ENCODE measurements at places on chromosomes 13 and 19.

DNA sequence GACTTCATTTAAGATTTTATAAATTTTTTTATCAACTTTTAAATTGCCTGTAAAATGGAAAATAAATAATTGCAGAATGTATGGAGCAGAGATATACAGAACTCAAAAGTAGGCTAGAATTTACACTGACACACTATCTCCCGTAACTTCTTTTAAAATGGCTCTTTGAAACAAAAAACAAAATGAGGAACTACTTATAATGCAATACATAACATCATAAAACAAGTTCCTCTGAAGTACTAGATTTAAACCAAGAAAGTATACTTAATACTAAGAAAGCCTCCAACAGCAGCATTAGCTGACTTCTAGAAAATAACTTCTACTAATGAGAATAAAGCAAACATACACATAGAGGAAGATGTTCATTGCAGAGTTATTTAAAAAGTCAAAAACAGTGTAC, 17.0 kb downstream of the RBM26 start:
- no peak for DNase-seq

- no peak for DNase-seq
Observed at GRCh38 chr13:35984776-35985453, 146.3 kb downstream of the DCLK1 start.

DNA sequence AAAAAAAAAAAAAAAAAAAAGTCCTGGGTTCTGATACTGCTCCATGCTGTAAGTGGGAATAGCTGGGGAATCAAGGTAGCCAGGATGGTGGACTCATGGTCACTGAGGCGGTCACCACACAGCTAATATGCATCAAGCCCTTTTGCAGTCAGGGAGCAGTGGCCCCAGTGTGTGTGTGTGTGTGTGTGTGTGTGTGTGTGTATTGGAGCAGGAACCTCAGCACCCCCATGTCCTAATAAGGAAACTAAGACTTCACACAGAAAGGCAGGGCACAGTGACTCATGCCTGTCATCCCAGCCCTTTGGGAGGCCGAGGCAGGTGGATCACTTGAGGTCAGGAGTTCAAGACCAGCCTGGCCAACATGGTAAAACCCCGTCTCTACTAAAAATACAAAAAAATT, 12.0 kb downstream of the B3GNT3 start:
- no peak for DNase-seq

DNA sequence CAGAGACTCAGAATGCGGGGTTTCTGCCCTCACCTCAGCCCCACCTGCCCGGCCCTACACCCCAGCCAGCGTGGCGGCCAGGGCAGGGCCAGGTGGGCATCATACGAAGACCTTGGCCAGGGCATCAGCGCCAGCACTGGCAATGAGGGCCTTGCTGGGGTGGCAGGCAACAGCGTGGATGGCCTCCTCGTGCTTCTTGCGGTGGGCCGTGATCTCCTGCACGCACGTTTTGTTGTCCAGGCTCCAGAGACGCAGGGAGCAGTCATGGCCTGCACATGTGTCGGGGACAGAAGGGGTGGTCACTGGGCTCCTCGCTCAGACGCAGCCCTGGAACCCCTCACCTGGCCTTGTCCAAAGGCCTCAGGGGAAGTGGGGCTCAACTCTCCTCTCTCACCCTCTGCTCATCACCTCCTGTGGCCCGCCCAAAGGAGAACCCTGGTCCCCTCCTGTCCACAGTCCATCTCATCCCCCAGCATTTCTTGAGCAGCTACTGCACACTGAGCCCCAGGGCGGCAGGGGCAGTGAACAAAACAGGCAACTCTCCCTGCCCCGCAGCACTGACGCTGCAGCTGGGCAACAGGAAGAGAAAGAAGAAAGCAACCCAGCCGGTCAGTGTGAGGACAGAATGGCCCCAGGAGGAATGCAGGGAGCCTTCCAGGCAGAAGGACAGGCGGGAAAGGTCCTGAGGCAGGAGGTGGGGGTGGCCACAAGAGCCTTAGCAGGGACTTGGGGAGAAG, 3.8 kb upstream of the PRKD2 start:
- DNase-seq: no peak

DNA sequence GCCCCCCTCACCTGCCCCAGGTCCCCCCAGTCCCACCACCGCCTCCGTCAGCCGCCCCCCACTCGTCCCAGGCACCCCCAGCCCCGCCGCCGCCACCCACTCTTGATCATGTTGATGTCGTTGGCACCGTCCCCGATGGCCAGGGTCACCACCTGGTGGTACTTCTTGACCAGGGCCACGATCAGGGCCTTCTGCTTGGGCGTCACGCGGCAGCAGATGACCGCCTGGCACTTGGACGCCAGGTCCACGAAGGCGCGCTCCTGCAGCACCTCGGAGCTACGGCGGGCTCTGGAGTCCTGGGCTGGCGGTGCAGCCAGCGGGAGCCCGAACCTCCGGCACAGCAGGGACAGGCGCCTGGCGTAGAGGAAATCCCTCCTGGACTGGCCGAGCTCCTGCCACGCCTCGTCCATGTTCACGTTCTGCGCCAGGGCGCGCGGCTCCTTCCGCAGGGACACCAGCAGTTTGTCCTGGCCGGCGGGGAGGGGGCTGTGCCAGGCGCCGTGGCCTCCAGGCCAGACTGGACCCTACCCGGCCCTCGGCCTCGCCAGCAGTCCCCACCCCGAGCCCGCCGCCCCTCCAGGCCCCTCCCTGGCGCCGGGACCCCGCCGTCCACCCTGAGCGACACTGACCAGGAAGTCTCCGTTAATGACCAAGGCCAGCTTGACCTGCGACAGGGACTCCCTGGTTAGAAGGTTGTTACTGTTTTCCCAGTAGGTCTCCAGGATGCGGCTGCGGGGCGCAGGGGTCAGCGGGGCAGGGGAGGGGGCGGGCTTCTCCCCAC, 22.6 kb downstream of the ATP8B3 start:
- no peak for DNase-seq

- no peak for DNase-seq
Observed at GRCh38 chr19:5145521-5146511, 176.9 kb downstream of the KDM4B start.

- DNase-seq: no peak
Observed at GRCh38 chr19:56866538-56866937, 26.0 kb upstream of the PEG3 start.

DNA sequence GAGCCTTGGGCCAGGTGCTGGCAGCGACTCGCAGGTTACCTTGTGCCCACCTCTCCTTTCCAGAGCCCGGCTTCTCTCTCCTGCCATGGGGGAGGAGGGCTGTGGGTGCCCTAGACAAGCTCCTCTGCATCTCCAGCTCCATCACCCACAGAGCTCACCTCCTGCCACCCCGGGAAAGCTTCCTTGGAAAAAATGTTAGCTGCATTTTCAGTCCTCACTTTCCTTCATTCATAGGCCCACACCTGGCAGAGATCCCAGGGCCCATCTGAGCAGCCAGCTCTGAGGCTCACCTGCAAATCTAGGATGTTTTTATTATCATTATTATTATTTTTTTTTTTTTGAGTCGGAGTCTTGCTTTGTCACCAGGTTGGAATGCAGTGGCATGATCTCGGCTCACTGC, 36.8 kb downstream of the ZFR2 start:
- DNase-seq: no peak

- DNase-seq: no peak
Observed at GRCh38 chr13:99647596-99647985, 146.3 kb downstream of the TM9SF2 start.

- no peak for DNase-seq
Observed at GRCh38 chr13:93496985-93497673, 270.5 kb downstream of the GPC6 start.

DNA sequence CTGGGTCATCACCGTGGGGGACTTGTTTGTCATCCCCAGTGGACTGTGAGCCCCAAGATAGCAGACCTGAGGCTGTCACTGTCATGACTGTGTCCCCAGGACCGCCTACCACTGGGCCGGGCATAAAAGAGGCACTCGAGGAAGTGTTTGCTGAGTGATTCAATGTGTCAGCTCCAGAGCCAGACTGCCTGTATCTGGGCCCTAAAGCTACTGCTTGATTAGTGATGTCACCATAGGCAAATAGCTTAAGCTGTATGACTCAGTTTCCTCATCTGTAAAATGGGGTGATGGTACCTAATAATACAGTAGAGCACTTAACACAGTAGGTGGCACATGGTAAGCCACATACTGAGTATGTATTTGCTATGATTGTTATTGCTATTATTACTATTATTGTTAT, 11.2 kb upstream of the CEACAM19 start:
- DNase-seq: no peak

DNA sequence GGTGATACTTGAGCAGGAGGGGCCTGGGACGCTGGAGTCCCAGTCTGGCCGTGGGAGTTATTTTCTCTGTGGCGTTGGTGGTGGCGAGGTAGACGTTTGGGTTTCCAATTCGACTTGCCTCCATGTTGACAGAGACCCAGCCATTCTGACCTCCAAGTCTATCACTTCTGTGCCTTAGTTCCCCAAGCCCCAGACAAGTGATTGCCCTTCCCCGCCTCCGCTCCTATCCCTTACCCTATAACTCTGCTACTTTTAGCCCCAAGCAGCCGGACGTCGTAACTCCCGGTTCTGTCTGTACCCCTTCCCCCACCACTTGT, 549 bp downstream of the TIMM50 start:
- DNase-seq: no peak

GRCh38 chr13:100382785-100383184, 205.8 kb downstream of the GGACT start:
- DNase-seq: no peak

- no peak for DNase-seq
Observed at GRCh38 chr13:113781571-113781970, 22.5 kb downstream of the TMEM255B start.

GRCh38 chr19:44476559-44477408, 23.5 kb downstream of the ZNF180 start:
- DNase-seq: peak; percentile 41

DNA sequence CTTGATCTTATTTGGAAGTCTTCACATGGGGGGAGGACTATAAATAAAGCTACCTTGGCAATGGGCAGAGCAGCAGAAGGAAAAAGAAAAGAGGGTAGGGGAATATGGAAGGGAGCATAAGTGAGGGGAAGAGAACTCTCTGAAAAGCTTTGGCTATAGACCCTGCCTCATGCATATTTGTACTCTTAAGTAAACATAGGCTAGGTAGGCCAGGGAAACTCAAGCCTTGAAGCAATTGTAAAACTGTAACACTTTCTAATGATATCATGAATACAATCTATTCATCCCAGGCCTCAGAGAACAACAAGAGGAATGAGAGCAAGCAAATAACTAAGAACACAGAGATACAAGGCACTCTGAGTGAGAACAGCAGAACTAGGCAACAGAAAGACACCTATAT, 20.4 kb downstream of the MYCBP2 start:
- DNase-seq: no peak

- DNase-seq: no peak
Observed at GRCh38 chr19:33622809-33623511, 1.2 kb downstream of the CHST8 start.

GRCh38 chr13:92657565-92657964, 569.0 kb upstream of the GPC6 start:
- DNase-seq: no peak

DNA sequence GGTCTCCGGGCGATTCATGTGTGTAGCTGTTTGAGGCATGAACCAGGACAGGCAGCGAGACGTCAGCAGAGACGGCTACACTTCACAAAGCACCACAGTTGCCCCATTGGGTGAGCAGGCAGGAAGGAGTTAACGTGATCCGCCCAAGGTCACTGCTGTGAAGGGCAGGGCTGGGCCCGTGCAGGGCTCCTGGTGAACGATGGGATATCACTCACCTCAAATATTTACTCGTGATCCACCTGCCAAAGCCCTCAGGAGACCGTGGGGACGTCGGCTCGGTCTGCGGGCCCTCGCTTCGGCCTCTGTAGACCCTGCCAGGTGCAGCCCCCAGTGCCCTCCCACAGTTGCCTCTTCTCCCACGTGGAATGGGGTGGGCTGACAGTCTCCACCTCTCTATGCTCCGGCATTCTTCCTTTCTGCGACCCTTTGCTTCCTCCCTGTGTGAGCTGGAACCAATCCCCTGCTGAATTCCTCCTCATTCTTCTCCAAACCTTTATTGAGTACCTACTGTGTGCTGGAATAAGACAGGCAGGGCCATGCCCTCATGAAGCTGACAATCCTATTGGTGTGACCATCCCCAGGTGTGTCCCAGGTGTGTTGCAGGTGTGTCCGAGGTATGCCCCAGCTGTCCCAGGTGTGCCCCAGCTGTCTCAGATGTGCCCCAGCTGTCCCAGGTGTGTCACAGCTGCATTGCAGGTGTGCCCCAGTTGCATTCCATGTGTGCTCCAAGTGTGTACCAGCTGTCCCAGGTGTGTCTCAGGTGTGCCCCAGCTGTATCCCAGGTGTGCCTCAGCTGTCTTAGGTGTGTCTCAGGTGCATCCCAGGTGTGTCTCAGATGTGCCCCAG, 2.0 kb upstream of the GRK1 start:
- no peak for DNase-seq

DNA sequence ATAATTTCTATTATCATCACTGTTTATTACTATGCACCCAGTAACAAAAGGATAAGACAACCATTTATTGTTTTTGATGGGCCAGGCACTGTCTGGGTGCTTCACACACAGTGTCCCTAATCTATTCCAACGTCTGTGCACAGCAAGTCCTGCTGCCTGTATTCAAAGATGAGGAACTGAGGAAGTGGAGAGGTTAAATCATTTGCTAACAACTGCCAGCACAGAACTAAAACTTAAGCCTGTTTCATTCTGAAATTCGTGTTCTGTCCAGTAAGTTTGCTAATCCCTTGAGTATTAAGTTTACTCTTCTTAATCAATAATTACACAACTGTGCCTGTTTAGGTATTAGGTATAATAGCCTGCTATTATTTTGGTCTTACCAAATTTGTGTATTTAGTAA, 41.9 kb downstream of the TEX26 start:
- DNase-seq: no peak

GRCh38 chr13:73754727-73755292, 379.4 kb downstream of the KLF12 start:
- peak; percentile 79 for DNase-seq

Data from NAMALWA (cell line).